ENCODE measurements at places on chromosomes 16 and 17.

- DNase-seq: no peak
Measured at GRCh38 chr16:47359478-47359877, 101.4 kb downstream of the ITFG1 start.

DNA sequence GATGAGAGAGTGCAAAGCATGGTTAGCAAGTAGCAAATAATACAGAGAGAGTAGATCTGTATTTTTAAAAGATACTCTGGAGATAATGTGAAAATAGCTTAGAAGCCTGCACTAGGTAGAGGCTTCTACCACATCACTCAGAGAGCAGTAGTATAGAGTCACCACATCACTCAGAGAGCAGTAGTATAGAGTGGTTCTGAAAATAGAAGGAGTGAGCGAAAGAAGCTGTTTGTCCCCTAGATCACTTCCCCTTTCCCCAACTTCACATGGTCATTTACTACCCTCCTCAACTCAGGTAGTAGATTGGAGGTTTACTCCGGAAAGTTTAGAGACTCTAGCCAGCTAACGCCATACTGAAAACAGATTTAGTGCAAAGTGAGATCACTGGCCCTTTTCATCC is 17.1 kb downstream of the DGKE start:
- no peak for DNase-seq

DNA sequence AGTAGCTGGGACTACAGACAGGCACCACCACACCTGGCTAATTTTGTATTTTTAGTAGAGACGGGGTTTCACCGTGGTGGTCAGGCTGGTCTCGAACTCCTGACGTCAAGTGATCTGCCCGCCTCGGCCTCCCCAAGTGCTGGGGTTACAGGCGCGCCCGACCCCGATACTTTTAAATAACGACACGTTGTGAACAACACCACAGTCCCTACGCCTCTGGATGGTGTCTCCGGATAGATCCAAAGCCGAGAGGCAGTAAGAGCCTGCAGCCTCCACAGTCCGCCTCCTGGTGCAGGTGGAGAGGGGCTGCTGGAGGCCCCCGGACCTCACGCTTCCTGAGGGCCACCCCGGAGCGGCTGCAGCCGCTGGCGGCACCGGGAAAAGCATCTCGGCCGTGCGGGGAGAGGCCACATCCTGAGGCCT is 741 bp upstream of the TLCD3A start:
- DNase-seq: no peak

DNA sequence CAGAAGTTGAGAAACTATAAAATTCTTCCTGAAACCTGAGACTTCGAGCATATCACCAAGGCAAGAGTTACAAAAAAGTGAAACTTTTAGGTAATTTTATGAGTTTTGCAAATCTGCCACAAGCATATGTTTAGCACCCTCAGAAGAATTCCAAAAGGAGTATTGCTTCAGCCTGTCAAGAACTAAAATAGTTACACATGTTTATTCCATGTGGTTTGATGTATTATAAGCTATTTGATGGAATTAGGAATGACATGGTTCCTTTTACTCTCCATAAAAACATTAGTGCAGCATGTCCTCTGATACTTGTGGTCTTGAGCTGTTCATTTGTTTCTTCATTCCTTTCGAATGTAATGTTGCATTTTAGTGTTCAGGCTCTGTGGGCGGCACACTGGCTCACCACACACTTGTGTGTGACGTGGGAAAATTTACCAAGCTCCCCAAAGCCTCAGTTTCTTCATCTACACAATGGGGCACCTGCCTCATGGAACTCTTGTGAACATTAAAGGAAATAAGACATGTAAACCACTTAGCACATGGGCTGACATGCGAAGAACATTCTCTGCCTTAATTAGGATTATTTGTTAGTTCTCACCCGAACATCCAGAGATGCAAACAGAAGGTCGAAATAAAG is 204.2 kb upstream of the FOXF1 start:
- no peak for DNase-seq

DNA sequence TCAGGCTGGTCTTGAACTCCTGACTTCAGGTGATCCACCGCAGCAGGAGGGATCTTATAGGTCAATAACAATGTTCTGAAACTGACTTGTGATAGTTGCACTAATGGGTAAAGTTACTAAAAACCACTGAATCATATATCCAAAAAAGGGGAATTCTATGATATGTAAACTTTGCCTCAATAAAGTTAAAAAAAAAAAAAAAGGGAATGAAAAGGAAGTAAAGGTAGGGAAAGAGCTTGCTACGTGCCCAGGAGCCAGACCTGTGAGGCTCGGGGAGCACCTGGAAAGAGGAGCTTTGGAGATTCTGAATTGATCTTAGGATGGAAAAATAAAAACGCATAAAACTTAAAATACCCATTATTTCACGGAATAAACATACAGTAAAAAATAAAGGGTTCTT is 20.8 kb upstream of the TRAP1 start:
- no peak for DNase-seq

DNA sequence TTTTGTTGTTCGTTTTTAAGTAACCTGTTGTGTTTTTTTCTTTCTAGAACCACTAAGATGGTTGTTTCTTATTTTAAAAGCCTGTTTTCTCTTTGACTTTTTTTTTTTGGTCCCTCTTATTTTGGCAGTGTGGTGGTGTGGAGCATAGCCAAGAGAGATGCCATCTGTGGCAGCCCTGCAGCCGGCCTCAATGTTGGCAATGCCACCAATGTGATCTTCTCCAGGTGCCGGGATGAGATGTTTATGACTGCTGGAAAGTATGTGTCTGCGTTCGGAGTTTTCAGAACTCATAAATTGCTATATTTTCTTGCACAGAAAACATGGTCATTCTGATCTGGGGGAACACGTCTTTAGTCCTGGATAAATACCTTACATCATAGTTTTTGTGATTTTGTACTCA is 17.6 kb downstream of the CFAP52 start:
- no peak for DNase-seq

DNA sequence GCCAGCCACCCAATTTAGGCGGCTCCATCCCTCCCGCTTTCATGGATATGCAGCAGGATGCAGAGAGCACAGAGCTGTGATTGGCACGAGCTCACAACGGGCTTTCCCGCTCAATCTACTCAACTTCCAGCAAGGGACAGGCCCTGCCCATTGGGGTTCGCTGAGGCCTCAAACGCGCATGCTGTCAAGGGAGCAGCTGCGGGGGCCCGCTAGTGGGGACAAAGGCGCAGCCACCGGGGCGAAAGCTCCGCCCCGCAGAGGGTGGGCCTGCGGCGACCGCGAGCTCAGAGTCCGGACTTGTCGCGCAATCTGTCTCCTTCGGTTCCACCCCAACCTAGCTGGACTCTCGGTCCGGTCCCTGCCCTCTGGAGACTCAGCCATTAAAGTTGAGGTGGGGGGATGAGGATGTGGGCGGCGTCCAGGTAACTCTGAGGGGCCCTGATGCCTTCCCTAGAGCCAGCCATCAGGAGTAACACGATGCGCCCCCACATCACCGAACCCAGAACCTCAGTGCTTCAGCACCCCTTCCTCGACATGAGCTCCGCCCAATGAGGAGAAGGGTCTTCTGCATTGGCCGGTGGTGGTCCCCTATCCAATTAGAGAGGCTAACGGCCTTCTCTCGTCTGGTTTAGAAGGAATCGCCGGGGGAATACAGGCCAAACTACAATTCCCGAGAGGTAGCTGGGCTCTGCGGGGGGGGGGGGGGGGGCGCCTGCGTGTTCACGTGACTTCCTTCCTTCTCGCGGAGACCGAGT is 489 bp upstream of the NFATC3 start:
- no peak for DNase-seq

DNA sequence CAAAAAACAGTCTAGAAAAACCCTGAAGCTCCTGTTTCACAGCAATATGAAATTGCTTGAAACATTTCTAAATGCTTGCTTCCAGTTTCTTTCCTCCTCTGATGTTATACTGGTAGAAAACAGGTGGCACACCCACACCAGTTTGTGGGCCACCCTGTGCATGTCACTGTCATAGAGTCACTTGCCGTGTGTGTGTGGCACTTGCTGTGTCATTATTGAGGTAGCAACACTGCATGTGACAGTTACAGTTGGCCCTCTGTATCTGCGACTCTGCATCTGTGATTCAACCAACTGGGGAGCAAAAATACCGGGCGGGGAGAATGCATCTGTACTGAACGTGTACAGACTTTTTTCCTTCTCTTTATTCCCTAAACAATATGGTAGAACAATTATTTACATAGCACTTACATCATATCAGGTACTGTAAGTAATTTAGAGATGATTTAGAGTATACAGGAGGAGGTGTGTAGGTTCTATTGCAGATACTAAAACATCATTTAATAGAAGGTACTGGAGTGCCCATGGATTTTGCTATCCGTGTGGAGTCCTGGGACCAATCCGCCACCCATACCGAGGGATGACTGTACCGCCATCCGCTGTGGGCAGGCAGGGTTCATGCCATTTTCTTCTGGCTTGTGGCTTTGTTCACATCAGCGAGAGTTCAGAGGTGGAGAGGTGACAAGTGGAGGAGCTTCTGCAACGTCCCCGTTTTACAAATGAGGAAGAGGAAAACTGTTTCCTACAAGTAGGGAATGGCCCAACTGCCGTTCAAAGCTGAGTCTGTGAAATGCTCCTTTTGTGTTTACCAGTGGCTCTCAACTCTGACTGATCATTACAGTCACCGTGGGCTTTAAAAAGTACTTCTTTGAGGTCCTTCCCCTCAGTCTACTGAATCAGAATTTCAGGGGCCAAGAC is 373.7 kb downstream of the SNX29 start:
- DNase-seq: no peak

DNA sequence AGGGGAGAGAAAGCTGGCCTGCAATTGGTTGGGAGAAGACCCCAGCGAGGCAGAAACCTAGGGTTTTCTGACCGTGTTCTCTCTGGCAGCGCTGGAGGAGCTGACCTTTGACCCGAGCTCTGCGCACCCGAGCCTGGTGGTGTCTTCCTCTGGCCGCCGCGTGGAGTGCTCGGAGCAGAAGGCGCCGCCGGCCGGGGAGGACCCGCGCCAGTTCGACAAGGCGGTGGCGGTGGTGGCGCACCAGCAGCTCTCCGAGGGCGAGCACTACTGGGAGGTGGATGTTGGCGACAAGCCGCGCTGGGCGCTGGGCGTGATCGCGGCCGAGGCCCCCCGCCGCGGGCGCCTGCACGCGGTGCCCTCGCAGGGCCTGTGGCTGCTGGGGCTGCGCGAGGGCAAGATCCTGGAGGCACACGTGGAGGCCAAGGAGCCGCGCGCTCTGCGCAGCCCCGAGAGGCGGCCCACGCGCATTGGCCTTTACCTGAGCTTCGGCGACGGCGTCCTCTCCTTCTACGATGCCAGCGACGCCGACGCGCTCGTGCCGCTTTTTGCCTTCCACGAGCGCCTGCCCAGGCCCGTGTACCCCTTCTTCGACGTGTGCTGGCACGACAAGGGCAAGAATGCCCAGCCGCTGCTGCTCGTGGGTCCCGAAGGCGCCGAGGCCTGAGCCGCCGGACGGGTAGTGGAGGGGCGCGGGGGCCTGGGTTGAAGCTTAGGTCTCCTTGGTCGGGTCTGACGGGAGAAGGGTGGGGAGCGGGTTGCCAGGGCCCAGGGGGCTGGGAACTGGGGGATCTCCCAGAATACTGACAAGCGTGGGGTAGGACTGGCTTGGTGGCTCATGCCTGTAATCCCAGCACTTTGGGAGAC is 7.4 kb upstream of the PYDC1 start:
- DNase-seq: no peak

DNA sequence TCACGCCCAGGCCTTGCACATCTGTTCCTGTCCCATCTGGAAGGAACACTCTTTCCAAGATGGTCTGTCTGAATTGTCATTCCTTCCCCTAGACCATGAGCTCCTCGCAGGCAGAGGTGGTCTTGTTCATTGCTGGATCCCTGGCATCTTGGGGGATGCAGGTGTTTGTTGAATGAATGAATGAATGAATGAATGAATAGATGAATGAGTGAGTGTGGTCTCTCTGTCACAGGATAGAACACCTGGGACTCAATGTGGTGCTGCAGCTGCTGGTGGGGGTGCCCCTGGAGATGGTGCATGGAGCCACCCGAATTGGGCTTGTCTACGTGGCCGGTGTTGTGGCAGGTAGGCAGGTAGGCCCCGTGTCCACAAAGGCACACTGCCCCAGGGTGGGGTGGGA is 32.2 kb downstream of the RHBDL3 start:
- DNase-seq: no peak

GRCh38 chr17:80647746-80648145 is 103.1 kb downstream of the RPTOR start:
- DNase-seq: no peak

DNA sequence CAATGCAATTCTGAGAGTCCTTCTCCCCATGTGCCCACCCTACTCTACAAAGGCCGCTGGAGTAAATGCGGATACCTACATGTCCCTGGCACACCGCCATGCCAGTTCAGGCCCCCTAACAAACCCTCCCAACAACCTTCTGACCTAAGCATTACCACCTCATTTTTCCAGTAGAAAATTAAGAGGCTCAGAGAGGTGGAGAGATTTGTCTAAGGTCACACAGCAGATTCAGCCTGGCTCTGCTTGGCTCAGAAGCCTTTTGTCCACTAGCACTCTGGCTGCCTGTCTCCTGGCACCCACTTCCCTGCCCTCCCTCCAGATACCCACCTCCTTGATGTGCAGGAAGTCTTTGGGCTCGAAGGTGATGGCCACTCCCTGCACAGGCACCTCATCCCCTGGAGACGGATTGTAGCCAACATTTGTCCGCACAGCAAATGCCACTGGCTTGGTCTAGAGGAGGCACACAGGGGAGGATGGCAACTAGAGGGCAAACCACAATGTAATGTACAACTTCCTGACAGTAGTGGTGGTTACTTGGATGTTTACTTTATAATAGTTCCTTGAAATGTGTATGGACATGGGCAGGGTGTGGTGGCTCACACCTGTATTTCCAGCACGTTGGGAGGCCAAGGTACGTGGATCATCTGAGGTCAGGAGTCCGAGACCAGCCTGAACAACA is 10.2 kb downstream of the CACNB1 start:
- no peak for DNase-seq

DNA sequence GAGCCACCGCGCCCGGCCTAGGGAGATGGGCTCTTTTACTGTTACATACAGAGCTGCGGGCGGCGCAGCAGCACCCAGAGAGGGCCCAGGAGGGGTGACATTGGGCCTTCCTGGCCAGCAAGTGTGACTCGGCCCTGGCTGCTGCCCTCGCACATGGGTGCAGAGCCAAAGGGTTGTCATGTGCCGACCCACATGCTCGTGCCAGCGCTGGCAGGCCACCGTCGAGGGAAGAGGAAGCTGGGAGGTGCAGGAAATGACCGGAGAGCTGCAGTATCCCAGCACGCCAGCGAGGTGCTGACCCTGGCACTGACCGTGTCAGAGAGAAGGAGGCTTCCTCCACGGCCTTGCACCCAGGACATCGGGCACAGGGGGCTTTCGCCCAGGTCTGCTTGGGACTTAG is 8.0 kb downstream of the ENDOV start:
- no peak for DNase-seq

- DNase-seq: no peak
Measured at GRCh38 chr17:35499548-35499947, 37.9 kb downstream of the SLFN12L start.

GRCh38 chr17:17054636-17055035 is 12.4 kb downstream of the MPRIP start:
- no peak for DNase-seq

DNA sequence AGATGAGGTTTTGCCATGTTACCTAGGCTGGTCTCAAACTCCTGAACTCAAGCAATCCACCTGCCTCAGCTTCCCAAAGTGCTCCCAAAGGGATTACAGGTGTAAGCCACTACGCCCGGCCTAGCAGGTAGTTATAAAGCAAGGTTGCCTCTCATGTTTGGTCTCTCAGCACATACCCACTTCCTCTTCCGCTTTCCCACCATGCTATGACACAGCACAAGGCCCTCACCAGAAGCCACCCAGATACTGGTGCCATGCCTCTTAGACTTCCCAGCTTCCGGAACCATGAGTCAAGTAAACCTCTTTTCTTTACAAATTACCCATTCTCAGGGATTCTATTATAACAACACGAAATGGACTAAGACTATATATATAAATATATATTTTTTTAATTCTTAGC is 143.6 kb downstream of the COPRS start:
- DNase-seq: no peak
